ENCODE measurements at places on chromosomes 7 and 10. TPM values are rescaled to one million over a fixed set of nuclear protein-coding genes. Genes with fewer than 3 reads are reported as not detected.

GNGT1 gene
- total RNA-seq = not detected

DNA sequence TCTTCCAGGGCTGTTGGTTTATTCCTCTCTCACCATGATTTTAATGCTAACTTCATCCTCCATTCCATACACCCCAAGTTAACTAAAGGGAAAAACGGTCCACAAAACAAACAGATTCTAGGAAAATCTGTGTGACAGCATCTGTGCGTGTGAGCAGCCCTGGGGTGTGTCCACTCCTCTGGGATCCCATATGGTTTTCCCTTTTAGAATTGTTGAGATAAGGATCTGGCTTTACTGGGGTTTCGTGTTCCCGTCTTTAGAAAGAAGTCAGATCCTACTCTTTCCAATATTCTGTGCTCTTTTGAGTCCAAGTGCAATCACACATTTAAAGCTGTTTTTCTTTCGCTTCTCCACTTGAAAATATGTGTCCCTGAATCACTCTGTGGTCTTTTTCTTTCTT lies 257.1 kb downstream of the KLF6 start:
- no peak for DNase-seq
- H3K4me3 ChIP-seq = no peak overlapping the region
- H3K27me3 ChIP-seq = no peaks in the 10 kb centered on the region
- no peak overlapping the region for H3K27ac ChIP-seq

DNA sequence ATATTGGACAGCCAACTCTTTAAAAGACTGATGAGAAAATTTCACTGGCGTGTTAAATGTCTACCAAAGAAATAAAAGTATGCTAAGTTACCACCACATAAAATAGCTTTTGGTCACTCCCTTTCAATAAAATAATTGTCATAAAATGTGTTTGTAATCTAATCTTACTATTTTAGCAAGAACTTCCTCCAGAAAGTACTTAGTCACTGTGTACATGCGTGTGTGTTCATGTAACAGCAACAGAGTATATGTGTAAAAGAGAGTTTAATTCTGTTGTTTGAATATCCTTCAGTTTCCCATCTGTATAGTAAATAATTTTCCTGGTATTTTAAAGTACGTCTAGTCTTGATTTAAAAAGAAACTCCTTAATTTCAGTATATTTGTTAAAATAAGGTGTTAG lies 35.0 kb upstream of the WASL start:
- no peaks in the 10 kb centered on the region for H3K36me3 ChIP-seq
- no peak overlapping the region for H3K4me3 ChIP-seq
- H3K27ac ChIP-seq = no peak overlapping the region
- no peaks in the 10 kb centered on the region for H3K27me3 ChIP-seq

DNA sequence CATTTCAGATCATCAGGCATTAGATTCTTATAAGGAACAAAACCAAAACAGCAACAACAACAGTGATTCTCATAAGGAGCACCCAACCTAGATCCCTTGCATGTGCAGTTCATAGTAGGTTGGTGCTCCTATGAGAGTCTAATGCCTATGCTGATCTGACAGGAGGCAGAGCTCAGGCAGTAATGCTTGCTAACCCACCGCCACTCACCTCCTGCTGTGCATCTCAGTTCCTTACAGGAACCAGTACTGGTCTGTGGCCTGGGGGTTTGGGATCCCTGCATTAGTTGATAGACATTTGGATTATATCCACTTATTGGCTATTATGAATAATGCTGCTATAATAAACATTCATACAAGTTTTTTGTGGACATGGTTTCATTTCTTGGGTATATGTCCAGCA lies 14.0 kb downstream of the MKLN1 start:
- DNase-seq = no peak
- H3K36me3 ChIP-seq = no peaks in the 10 kb centered on the region
- H3K4me1 ChIP-seq = peaks cover 6% of the 10 kb centered on the region
- no peak overlapping the region for H3K4me3 ChIP-seq
- H3K27ac ChIP-seq = no peak overlapping the region

GRCh38 chr10:104563548-104563947 lies 77.5 kb upstream of the SORCS3 start:
- no peak overlapping the region for H3K4me3 ChIP-seq
- no peak overlapping the region for H3K27ac ChIP-seq
- H3K4me1 ChIP-seq = no peaks in the 10 kb centered on the region
- DNase-seq = no peak

- H3K36me3 ChIP-seq = no peaks in the 10 kb centered on the region
- peaks cover 8% of the 10 kb centered on the region for H3K27me3 ChIP-seq
- no peak overlapping the region for H3K27ac ChIP-seq
- peak overlapping the region; percentile 15 for H3K4me3 ChIP-seq
- DNase-seq = peak; percentile 65
Measured at GRCh38 chr7:157432957-157433576, 96.3 kb downstream of the DNAJB6 start.

- no peaks in the 10 kb centered on the region for H3K36me3 ChIP-seq
- DNase-seq = no peak
- peaks cover 8% of the 10 kb centered on the region for H3K4me1 ChIP-seq
- H3K27ac ChIP-seq = no peak overlapping the region
- H3K27me3 ChIP-seq = no peaks in the 10 kb centered on the region
Measured at GRCh38 chr7:81623251-81623855, 146.5 kb downstream of the HGF start.

Measured in A673 (cell line).